ENCODE measurements at places on chromosomes 2 and 18.

DNA sequence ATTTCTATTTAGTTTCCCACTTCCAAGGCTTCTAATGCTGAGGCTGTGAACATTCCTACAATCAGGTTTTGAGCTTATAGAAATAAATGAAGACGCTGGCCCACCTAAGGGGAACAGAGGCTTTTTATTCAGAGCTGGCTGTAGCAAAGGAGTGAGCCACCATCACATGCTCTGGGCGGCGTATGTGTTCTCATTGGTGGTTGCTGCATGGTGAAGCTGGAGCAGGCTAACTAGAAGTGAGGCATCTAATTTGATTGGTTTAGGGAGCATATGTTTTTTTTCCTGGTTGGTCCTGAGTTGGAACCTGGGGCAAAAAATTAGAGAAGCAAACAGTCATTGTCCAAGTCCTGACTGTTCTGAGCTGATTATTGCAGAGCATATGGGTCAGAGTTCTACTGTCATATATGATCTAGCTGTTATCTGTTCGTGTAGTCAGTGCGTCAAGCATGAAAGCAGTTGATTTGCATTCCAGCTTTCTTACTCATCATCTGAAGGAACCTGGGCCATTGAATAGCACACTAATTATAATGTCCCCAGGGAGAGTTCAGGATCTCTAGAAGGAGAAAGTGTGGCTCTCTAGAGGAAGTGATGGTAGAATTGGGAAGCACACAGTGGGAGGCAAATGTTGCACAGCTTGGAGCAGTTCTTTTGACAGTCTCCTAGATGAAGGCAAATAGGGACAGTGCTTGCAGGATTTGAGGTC, 279.6 kb downstream of the PARD3B start:
- no peak for DNase-seq

DNA sequence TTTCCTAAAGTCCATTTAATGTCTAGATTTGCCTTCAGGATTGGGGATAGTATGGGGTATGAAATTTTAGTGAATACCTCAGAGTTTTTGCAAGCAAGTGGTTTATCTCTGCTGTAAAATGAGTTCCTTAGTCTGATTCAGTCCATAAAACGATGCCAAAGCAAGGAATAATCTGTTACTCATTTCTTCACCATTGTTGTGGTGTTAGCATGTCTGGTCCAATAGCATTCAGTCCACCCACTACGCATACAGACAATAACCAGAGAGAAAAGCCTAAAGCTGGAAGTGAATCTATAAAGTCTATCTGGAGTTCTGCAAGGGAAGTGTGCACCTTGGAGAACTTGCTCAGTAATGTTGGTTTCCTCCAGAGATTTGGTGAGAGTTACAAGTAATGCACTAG, 12.9 kb upstream of the DPP4 start:
- no peak for DNase-seq

DNA sequence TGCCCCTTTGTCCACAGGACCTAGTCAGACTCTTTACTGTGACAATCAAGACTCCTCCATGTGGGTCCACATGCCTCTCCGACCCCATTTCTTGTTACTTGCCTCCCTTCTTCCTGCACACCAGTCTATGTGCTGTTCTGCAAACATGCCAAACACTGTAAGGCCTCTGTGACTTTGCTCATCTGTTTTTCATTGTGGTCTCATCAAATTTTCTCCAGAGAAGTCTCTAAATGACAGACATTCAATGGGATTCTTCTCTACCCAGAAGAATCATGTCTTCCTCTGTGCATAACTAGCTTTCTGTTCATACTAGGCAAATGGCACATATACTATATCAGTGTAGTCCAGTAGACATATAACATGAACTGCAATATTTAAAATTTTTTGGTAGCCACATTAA, 43.0 kb upstream of the KCNE4 start:
- no peak for DNase-seq

DNA sequence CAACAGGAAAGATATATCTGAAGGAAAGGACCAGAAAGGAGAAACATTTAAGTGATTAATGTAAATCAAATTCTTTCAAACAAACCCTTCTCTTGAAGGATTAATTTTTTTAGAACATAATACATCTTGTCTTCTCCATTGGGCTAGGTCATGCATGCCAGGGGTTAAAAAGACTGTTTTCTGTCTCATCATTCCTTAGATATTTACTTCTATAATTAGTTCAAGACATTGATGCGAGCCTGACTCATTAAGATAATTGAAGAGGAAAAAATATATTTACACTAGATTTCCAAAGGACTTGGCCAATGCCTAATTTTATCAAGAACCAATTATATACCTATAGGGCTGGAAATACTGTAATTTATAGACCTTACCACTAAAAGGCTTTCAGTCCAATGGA, 166.6 kb upstream of the SETBP1 start:
- DNase-seq: no peak

DNA sequence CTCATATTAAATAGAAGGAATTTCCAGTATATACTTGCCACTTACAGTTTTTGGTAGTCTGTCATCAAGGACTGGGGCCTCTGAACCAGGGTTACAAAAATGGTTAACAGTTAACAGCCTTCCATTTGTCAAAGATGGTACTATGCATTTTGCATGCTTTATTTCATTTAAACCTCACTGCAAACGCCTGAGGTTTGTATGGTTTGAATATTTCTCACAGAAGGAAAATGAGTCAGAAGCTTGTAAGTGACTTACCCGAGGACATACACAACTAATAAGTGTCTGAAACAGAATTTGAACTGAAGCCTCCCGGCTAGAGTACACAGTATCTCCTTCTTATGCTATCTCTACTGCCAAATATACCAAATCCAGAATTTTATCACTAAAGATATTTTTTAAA, 1593.5 kb upstream of the ACVR2A start:
- DNase-seq: no peak

GRCh38 chr2:190432567-190433231, 24.5 kb downstream of the MFSD6 start:
- no peak for DNase-seq
